Left lung (tissue), 14 donors: ENCODE measurements at places on chromosomes 12 and 14. TPM values are rescaled to one million over a fixed set of nuclear protein-coding genes. Genes with fewer than 3 reads are reported as not detected.
A peak's percentile ranks its signal among the peaks of the same experiment; 100 is the strongest.

Gene DAO
- not detected for total RNA-seq

DNA sequence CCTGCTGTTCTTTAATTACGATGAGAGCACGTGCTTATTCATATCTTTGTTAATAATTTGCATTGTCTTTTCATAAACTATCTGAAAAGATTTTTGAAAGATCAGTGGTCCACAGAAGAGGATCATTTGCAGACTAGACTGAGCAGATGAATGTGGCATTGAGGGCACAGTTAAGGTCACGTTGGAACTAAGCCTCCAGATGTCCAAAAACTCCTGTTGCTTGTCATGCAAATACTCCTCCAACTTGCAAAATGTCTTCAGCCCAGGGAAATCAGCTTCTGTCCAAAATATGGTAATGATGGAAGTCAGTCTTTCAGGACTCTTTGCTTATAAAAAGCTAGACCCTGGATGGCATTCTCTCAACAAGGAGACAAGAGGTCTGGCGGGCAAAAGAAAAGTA, 201.6 kb upstream of the TMEM260 start:
- H3K27ac ChIP-seq, result peak overlapping the region; percentile 61
- DNase-seq, result no peak
- H3K4me3 ChIP-seq, result no peak overlapping the region

DNA sequence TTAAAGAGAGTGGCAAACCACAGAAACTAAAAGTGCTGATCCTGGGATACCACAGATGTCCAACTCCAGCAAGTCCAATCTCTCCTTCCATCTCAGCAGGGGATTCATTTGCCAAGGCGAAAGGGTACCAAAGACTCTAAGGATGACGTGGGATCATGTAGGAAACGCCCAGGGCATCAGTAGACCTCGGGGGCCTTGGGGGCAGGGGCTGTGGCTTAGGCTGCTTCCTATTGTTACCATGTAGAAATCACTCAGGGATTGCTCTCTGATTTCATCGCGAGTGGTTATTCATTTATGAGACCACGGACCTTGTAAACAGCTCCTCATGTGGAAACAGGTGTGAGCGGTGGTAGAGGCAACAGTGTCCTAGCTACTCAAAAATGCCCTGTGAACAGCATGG, 149.3 kb upstream of the FKBP4 start:
- no peak for DNase-seq
- H3K27ac ChIP-seq, result no peak overlapping the region
- H3K4me3 ChIP-seq, result no peak overlapping the region
- H3K36me3 ChIP-seq, result no peaks in the 10 kb centered on the region
- H3K4me1 ChIP-seq, result no peaks in the 10 kb centered on the region

Gene SERPINA5
- total RNA-seq, result 3.2 TPM

- no peak overlapping the region for H3K4me3 ChIP-seq
- no peak overlapping the region for H3K27ac ChIP-seq
- DNase-seq, result no peak
- no peaks in the 10 kb centered on the region for H3K36me3 ChIP-seq
Measured at GRCh38 chr14:28653521-28653920, 113.1 kb upstream of the FOXG1 start.

GRCh38 chr14:55399852-55400251, 11.8 kb downstream of the ATG14 start:
- no peaks in the 10 kb centered on the region for H3K36me3 ChIP-seq
- peaks cover 6% of the 10 kb centered on the region for H3K4me1 ChIP-seq
- no peak overlapping the region for H3K27ac ChIP-seq
- no peak for DNase-seq
- H3K4me3 ChIP-seq, result no peak overlapping the region
- H3K27me3 ChIP-seq, result no peaks in the 10 kb centered on the region

GRCh38 chr12:42482748-42483520, 106.6 kb downstream of the PRICKLE1 start:
- peak; percentile 71 for DNase-seq
- peaks cover 29% of the 10 kb centered on the region for H3K4me1 ChIP-seq
- H3K27me3 ChIP-seq, result no peaks in the 10 kb centered on the region
- H3K36me3 ChIP-seq, result no peaks in the 10 kb centered on the region

Gene IRAK3
- 71.7 TPM for total RNA-seq

Gene PRB2
- not detected for total RNA-seq

Gene LRRC43
- 2.1 TPM for total RNA-seq

Gene BICD1
- 20.5 TPM for total RNA-seq

DNA sequence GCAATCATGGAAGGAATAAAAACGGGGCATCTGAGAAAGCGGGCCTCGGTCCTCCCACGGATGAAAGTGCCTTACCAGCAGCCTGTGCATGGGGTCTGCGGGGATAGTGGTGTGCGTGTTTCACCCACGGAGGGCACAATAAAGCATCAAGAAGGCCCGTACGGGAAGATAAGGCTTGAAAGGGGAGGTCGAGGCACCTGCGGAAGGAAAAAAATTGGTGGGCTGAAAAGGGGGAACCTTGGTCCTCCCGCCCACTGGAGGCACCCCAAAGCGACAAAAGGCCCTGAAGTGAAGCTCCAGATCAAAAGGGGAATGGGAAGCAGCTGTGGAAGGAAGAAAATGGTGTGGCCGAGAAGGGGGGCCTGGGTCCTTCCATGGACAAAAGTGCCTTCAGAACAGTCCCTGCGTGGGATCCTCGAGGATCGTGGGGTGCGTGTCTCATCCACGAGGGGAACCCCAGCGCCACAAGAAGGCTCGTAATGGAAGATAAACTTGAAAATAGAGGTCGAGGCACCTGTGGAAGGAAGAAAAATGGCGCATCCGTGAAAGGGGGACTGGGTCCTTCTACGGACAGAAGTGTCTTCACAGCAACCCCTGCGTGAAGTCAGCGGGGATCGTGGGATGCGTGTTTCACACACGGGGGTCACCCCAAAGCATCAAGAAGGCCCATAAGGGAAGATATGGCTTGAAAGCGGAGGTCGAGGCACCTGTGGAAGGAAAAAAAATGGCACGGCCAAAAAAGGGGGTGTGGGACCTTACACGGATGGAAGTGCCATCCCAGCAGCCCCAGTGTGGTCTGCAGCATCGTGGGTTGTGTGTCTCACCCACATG, 276.9 kb downstream of the ALG10 start:
- H3K4me3 ChIP-seq, result no peak overlapping the region
- H3K27ac ChIP-seq, result no peak overlapping the region
- H3K27me3 ChIP-seq, result no peaks in the 10 kb centered on the region
- DNase-seq, result no peak
- no peaks in the 10 kb centered on the region for H3K36me3 ChIP-seq

DNA sequence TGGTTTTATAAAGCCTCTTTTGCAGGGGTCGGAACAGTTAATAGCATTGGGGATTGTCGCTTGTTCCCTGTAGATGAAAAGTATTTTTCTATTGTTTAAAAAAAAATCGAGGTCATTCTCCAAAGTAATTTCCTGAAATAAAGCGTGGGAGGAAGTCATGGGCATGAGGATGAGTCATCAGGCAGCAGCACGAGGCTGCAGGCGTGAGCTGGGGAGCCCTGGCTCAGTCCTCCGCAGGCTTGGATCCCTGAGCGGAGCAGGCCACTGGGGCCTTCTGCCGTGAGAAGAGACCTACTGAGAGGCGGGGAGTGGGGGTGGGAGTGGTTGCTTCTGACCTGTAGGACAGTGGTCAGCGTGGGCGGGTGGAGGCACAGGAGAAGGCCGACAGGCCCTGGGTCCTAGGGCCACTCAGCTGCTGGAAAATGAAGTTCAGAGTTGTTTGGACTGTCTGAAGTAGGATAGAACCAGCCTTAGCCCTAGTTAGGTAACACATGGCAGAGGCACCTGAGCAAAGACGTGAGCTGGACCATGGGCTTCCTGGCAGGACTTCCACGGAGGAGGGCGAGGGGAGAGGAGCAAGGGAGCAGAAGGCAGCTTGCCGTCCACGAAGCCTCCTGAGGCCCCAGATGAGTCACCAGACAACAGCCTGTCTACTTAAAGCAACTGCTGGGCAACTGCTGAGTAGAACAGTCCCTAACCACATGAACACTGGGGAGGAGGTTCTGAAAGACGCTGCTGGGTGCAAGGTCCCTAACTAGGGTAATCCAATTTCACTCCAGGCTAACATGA, 21.1 kb upstream of the LGALS3 start:
- H3K4me3 ChIP-seq, result no peak overlapping the region
- peaks cover 28% of the 10 kb centered on the region for H3K4me1 ChIP-seq
- DNase-seq, result peak; percentile 94
- H3K27me3 ChIP-seq, result no peaks in the 10 kb centered on the region

- peak overlapping the region; percentile 24 for H3K27ac ChIP-seq
- H3K4me3 ChIP-seq, result no peak overlapping the region
- H3K27me3 ChIP-seq, result no peaks in the 10 kb centered on the region
- no peaks in the 10 kb centered on the region for H3K4me1 ChIP-seq
- DNase-seq, result no peak
- no peaks in the 10 kb centered on the region for H3K36me3 ChIP-seq
Measured at GRCh38 chr12:89980236-89980635, 271.6 kb upstream of the ATP2B1 start.

GRCh38 chr14:70830998-70831781, 21.9 kb upstream of the MAP3K9 start:
- no peak overlapping the region for H3K27ac ChIP-seq
- no peaks in the 10 kb centered on the region for H3K36me3 ChIP-seq
- DNase-seq, result no peak
- H3K27me3 ChIP-seq, result no peaks in the 10 kb centered on the region
- no peaks in the 10 kb centered on the region for H3K4me1 ChIP-seq
- no peak overlapping the region for H3K4me3 ChIP-seq

DNA sequence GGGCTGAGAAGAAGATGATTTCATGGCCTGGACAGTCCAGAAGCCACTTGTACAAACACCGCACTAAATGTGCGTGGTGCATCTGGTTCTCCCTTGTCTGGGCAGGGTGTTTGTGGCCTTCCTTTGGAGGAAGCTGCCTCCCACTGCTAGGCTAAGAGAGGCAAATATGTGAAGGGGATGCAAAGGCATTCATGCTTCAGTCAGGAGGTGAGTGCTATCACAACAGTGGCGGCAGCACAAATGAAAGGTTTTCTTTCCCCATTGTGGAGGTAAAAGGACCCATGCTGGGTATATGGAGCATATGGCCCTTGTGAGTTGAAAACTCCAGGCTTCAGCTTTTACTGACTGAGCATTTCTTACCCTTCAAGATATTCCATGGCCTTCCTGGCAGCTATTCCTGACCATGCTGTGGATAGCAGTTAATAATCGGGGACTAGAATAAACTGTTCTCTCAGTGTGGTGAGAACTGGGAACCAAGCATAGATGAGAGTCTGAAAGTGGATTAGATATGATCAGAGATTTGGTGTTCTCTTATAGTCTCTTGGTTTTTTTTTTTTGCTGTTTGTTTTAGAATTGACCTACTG, 69.9 kb downstream of the MYRFL start:
- no peaks in the 10 kb centered on the region for H3K27me3 ChIP-seq
- no peaks in the 10 kb centered on the region for H3K36me3 ChIP-seq
- DNase-seq, result no peak
- no peaks in the 10 kb centered on the region for H3K4me1 ChIP-seq

Gene DEGS2
- 7.6 TPM for total RNA-seq

Gene NR4A1
- total RNA-seq, result 165 TPM

Gene CCDC38
- total RNA-seq, result 0.18 TPM
